ENCODE measurements at places on chromosomes 5 and 9.

- DNase-seq, result no peak
Measured at GRCh38 chr5:110757118-110757729, 18.4 kb downstream of the SLC25A46 start.

DNA sequence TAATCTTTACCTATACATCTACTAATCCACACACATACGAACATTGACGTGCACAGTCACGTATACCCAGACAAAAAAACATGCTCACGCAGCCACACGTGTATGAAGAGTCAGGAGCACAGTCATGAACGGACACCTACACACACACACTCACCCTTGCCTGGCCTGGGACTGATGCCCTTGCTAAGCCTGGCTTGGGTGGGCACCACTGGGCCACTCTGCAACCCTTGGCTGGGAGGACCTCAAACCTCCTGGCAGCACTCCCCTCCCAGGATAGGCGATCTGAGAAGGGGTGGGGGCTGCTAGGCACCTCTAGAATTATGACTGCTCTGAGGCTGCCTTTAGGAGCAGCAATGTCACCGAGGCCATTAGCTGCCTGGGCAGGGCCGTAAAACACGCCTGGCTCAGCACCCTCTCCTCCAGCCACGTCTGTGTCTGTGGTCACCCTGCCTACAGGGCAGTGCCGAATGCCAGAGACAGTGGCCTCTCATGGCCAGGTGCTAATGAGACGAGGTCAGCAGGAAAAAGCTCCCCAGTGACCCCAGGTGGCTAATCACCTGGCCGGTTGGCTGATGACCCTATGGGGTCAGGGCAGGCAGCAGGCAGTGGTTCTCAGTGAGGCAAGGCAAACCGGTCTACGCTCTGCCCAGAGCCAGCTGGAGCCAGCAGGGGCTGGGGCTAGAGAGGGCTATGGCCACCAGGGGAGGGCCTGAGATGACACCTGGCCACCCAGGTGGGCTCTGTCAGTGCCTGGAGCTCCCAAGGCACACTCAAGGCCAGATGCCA is 33.7 kb upstream of the MVB12B start:
- DNase-seq, result no peak

- DNase-seq, result no peak
Measured at GRCh38 chr9:126809068-126809467, 4.2 kb downstream of the ZBTB43 start.

GRCh38 chr5:126641387-126641786 is 40.6 kb downstream of the PHAX start:
- DNase-seq, result no peak

GRCh38 chr5:139648205-139649081 is at the start of gene CXXC5:
CXXC5 (plus strand) TSS chr5:139648349; CDS start chr5:139680524, 32,175 bp downstream.
- DNase-seq, result no peak

GRCh38 chr5:125229556-125229955 is 483.1 kb upstream of the ZNF608 start:
- no peak for DNase-seq

- no peak for DNase-seq
Measured at GRCh38 chr5:112854651-112855050, 6.4 kb upstream of the SRP19 start.
